ENCODE measurements at places on chromosomes 1 and 21.
A peak's percentile ranks its signal among the peaks of the same experiment; 100 is the strongest.

DNA sequence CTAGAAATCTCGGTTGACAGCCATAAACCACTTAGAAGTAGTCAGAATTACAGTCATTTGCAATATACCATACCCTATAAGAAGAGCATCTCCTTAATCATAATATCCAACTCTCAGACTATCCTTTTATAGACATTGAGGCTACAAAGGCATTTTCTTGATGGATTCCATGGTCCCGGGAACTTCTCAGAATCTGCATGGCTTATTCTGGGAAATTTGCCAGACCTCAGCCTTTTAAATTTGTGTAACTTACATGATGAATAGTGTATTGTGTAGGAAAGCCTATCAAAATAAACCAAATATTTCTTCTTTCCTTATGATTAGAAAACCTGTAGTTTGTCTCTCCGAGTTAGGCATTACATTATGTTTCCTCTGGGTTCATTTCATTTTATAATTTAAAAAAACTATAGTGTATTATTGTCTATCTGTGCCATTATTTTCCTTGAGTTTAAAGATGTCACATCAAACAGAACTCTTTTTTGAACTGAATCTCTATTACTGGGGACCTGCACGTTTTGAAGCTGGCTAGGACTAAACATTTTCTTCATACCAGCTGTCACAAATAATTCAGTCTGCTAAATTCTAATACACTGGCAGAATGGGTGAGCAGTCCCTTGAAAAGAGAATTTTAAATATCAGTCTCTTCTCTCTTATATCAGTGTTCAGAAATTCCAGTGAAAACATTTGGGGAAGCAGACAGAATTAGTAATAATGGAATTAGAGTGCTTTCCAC, 102.9 kb downstream of the GABPA start:
- DNase-seq: no peak

DNA sequence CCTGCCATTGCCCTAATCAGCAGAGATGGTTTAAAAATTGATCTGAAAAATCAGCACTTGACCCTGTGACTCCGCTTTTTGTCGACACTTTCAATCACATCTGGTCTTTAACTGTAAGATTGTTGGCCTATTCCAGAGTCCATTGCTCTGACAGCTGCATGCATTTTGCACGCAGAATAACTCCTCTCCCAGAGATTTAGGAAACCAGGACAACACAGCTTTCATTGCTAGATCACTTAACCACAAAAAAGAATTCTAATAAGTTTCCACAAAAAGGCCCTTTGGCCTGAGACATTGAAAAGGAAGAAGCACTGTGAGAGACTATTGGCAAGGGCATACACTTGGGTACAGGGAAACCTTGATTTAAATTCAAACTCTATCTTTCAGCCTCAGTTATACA, 373.1 kb downstream of the TGFB2 start:
- DNase-seq: no peak

DNA sequence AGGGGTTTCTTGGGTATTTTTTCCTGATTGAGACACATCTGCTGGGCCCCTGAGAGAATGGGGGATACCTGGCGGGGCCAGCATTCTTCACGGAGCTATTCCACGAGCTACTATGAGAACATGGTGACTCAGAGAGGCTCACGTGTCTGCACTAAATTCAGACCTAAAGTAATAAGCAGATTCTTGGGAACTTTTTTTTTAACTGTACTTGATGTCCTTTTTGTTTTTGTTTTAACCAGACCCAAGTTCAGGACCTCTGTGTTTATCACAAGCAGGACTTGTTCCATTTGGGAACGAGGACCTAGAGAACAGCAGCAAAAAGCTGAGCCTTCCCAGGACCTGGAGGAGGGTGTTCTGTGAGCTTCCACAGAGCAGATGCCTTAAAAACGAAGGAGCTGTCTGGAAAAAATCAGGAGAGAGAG, 44.0 kb downstream of the EVA1C start:
- DNase-seq: no peak

DNA sequence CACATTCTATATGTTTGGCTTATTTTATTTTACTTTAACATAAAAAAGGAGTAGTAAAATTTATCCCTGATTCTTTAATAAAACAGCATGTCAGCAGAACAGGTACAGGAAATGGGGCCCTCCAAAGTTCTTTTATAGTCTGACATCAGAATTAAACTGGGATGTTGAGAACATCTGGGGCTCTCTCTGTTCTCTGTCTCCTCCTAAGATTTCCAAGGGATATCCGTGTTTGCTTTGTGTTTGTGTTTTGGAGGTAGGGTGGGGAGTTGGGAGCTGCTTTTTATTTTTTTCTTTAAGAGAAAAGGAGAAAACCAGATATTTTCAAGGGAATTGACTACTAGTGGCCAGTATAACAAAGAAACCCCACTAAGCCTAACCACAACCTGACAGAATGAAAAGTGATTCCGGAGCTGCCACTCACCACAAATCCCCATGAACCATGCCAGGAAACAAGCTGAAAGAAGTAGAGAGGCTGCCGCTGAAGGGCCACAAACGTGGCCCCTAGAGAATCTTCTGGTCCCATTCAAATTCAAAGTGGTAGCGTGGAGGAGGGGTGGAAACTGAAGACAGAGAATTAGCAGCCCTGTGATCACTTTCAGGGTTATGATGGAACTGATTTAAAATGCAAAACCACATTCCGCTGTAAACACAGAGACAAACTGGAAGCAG, 369.6 kb upstream of the ADGRL2 start:
- no peak for DNase-seq

GRCh38 chr1:2286923-2287322, 58.8 kb downstream of the SKI start:
- no peak for DNase-seq

DNA sequence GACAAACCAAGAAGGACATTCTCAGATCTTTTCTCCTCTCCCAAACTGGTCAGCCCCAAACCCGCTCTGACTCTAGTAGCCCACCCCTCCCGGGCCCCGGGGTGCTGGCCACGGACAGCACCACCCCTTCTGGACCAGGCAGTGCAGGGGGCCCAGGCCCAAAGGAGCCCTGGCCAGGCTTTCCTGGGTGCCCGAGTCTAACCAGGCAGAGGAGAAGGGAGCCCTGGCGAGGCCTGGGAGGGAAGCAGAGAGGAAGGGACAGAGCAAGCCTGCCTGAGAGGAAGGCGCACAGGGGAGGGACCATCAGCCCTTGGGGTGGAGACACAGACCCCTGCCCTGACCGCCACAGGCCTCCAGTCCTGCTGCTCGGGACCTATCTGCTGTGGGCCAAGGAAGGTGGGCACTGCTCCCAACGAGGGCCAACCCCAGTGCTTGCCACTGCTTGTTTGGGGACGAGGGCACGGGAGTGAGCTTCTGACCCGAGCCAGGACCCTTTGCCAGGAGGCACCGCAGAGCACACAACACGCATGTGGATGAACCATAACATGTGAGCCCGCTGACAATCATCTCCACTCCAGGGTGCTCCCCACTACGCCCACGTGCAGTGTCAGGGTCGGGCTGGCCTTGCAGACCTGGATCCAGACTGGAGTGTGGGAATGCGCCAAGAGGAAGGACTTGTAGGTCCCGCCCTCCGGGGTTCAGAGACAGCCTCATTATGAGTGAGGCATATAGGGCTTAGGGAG, 57.6 kb downstream of the KCNAB2 start:
- DNase-seq: no peak

- DNase-seq: no peak
Measured at GRCh38 chr1:153262462-153263157, 3.1 kb downstream of the LORICRIN start.

- no peak for DNase-seq
Measured at GRCh38 chr1:202063093-202063492, 52.7 kb downstream of the ELF3 start.

DNA sequence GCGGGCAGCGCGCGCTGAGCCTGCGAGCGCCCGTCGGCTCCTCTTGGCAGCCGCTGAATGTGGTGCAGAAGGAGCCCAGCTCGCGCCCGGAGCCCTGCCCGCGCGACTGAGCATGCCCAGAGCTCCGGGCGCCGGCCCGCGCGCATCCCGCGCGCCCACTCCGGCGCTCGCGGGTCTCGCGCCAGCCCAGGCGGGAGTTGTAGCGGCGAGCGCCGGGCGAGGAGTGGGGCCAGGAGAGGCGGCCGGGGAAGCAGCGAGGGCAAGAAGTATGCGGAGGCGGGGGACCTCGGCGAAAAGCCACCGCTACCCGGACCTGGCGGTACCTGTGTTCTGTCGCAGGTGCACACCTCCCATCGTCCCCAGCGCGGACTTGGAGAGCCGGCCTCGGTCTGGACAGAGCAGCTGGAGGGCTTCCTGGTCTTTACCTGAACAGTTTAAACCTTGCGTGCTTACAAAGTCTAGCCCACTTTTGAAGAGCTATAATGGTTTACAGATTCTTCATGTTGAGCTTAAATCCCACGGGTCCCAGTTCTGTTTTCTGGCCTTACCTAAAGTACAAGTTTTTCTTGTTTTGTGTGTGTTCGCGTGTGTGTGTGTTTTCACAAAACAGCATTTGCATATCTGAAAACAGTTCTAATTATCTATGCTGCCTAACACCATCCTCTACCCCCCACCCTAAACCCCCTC, at the start of gene DDAH1:
Gene DDAH1, minus strand, starts transcription at position 61 of the 687 bp plus-strand sequence. CDS start 114 bp downstream, outside the sequence.
- DNase-seq: no peak

GRCh38 chr1:23124259-23125026, 44.2 kb downstream of the LUZP1 start:
- no peak for DNase-seq

DNA sequence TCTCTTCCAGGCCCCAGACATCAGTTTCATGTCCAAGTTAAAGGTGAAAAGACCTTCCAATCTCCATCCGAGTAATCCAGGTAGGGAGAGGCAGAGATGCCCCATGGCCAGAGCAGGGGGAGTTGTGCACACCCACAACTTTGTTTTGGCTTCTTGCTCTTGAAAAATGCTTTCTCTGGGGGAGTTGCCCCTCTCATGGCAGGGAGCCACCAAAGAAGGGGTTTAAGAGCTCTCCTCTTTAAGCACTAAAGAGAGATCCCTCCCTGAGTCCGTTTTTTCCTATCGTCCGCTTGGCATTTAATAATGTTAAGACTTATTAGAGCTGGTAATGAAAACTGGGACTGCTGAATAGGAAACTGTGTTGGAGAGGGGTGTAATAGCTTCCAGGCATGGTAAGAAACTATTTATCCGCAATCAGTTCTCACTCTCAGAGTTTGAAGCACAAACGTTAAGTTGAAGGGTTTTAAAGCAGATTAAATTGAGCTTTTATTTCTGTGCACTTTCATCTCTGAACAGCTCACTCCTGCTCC, 8.3 kb downstream of the PAX7 start:
- DNase-seq: no peak

DNA sequence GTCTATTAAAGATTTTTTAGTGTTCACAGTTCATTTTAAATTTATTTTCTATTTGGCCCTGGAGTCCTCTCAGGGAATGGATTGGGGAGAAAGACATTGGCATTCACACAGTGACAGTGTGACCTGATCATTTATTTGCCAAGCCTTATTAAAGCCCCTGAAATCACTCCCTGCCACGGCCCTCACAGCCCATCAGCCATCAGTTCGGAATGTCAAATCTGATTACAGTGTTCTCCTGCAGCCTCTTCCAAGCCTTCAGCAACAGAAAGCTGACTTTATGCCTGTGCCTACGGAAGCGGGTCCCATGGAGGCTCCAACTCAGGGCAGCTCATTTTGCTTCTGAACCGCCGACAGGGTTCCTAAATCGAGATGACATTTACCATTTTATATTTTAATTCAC, 451.2 kb downstream of the DSCAM start:
- no peak for DNase-seq

DNA sequence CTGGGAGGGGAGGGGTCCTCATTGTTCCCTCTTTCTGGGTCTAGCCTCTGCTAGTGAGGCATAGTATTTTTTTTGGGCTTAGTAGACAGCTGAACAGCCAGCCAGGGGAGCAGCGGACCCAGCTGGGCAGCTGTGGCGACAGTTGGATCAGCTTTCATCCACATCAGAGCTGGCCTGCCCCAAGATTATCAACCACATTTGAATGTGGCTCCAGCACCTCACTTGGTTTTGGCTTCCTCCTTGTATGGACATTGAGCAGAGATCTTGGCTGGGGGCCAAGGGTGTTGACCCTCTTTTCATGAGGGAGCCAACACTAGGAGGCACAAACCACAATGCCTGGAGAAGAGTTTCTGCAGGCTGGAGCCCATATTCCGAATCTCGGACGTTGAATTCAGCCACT, 25.0 kb downstream of the WNT4 start:
- DNase-seq: no peak

- no peak for DNase-seq
Measured at GRCh38 chr1:201647094-201647493, 108.2 kb downstream of the NAV1 start.

- DNase-seq: no peak
Measured at GRCh38 chr1:193709607-193710006, 523.2 kb upstream of the B3GALT2 start.

GRCh38 chr21:26952374-26953066, 14.4 kb downstream of the ADAMTS5 start:
- no peak for DNase-seq

GRCh38 chr21:34504595-34504994, 7.4 kb downstream of the KCNE1 start:
- no peak for DNase-seq

DNA sequence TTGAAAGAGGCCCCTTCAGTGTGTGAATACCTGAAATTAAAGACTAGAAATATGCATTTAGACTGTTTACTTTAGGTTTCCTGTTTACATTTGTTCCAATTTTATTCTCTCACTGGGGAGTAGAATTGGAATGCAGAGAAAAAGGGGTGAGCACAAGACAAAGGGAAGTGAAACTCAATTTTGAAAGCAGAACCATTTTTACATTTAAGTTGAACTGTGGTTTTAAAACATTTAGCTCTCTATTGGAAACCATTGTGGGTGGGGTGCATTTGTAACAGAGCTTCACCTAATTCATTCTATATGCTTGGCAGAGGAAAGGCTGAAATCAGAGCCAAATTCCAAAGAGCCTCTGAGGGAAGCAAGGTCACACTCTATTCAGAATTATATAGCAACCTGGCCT, 235.3 kb upstream of the C1orf105 start:
- peak; percentile 15 for DNase-seq

DNA sequence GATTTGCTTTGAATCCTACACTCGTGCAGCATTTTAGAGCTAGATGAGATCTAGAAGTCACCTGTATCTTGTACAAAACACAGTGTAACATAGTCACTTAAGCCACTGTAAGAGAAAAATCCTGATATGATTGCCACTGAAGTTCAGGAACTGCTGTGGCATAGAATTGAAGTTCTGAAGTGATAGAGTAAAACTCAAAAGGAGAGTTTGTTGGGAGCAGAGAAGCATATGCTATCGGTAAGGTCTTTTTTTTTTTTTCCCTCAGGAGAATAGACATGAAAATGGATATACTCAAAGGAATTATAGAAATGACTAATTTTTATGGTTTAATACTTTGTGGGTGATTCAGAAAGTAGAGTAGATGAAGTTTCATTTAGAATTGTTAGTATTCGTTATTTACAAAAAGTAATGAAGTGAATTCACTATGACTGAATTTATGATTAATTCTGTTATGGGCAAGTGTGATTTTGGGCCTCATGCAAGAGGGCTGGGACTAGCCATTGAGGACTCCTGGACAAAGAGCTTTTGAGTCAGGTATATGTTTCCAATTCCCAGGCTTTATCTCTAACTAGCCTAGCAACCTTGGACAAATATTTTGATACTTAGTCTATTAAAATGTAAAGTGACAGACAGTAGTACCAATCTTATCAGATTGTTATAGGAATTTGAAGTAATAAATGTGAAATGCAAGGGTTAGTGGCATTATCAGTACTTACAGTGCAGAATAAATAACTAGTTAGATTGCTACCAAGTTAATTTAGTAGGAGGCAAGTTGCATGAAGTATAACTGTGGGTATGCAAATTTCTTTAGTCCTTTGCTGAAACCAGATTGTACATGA, 3.1 kb downstream of the KCTD3 start:
- DNase-seq: no peak

- DNase-seq: peak; percentile 46
Measured at GRCh38 chr1:70509996-70510876, 99.2 kb downstream of the CTH start.

Measured in CD4-positive, alpha-beta T cell treated with Interleukin-4 for 4 hours (primary cell).